ENCODE measurements at places on chromosomes 13 and 19. TPM values are rescaled to one million over a fixed set of nuclear protein-coding genes. Genes with fewer than 3 reads are reported as not detected.

Gene CAMSAP3
- total RNA-seq, result 47.6 TPM

Gene IRGC
- total RNA-seq, result not detected

Gene GPR183
- not detected for total RNA-seq

Gene ZNF799
- total RNA-seq, result 2.6 TPM

Gene ADGRE1
- not detected for total RNA-seq

Gene CTXN1
- 90.6 TPM for total RNA-seq

Gene JOSD2
- total RNA-seq, result 19.1 TPM

Gene FGF9
- 19.5 TPM for total RNA-seq

Gene CGB3
- not detected for total RNA-seq

Gene RASAL3
- total RNA-seq, result not detected

Gene ANKLE1
- 9.3 TPM for total RNA-seq

Gene C3
- 0.69 TPM for total RNA-seq

Gene SLITRK6
- 0.10 TPM for total RNA-seq

DNA sequence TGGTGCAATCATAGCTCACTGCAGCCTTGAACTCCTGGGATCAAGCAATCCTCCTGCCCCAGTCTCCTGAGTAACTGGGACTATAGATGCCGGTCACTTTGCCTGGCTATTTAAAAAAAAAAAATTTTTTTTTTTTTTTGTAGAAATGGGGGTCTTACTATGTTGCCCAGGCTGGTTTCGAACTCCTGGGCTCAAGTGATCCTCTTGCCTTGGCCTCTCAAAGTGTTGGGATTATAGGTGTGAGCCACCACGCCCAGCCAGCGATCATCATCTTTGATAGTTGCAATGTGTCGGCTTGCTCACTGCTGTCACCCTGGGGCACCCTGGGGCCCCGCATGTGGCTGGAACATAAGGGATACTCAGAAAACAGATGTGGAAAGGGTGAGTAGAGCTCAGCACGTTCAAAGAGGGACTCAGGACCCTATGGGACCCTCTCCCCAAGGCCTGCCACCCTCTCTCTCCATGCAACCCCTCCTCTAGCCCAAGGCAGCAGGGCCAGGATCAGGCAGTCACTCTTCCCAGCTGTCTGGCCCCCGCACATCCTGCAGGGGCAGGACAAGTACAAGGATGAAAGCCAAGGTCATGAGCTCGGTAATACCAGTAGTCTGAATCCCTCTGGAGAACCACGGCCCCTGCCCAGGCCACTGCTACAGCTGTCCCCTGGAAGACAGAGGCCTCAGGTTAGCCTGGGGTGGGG lies 6.5 kb upstream of the CCL25 start:
- no peak for DNase-seq

DNA sequence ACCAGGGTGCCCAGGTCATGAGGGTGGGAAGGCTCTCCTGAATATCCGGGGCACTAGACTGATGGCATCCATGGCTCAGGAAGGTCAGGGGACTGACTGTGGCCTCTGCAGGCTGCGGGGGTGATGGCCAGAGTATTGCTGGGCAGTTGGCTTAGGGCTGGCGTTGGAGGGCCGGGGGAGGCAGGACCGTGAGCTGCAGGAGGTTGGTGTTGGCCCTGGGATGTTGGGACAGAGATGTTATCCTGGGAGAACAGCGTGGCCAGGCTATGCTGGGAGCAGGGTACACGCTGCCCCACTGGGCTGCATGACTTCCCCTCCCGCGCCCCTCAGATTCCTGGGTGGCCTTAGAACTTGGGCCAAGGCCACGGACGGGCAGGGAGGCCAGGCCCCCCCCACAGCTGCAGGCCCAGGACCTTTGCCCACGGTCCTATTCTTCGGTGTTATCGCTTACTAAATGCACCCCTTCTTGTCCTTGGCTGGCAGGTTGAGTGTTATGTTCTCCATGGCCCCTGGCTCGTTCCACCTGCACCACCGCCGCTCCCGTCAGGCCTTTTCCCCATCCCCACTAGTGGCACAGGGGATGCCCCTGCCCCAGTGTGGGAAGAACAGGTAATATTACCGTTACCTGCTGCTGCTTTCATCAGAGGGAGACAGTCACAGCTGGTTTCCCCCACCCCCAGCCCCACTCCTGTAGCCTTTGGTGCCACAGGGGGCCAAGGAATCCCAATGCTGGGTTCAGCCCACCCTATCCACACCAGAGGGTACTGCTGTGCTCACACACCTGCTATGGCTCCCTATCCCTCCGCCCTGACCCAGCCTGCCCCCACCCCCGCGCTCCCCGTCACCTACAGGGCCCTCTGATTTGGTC lies 3.2 kb upstream of the ISYNA1 start:
- DNase-seq, result peak; percentile 16

DNA sequence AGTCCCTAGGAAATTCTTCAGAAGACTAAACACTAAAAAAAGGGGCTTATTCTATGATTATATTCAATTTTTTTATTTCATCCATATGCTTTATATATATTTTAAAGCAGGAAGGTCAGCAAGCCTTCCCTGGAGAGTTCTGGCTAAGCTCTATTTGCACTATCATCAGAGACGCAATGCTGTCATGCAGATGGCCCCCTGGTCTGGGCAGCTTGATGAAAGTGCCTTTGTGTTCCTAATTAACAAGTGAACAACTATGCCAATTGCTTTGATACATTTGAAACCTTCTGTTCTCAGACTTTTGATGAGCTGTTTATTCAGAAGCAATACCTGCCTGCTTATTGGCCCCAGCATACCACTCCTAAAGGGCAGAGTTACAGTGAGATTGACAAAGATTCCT lies 1344.6 kb downstream of the OLFM4 start:
- peak; percentile 67 for DNase-seq

DNA sequence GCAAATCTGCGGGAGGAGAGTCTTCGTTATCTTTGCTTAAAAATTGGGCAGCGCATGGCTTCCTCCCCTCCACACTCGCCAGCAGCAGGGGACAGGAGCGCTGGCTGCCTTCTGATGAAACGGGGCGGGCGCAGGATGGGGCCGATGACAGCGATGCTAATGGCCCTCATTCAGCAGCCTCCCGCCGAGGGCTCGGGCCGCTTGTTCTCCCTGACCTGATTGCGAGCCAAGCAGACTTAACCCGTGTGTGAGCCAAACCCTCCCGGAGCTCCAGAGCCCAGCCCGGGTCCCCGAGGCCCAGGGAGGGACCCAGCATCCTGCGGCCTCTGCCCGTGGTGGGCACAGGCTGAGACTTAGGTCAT lies 90.3 kb downstream of the KDM4B start:
- no peak for DNase-seq

GRCh38 chr13:65857942-65858565 lies 1372.1 kb downstream of the PCDH9 start:
- no peak for DNase-seq

- DNase-seq, result no peak
Observed at GRCh38 chr19:18456974-18457373, 19.0 kb upstream of the ISYNA1 start.

GRCh38 chr19:42693760-42694350 lies 46.4 kb downstream of the PSG3 start:
- peak; percentile 19 for DNase-seq

- DNase-seq, result no peak
Observed at GRCh38 chr13:91719033-91719432, 320.6 kb downstream of the GPC5 start.

DNA sequence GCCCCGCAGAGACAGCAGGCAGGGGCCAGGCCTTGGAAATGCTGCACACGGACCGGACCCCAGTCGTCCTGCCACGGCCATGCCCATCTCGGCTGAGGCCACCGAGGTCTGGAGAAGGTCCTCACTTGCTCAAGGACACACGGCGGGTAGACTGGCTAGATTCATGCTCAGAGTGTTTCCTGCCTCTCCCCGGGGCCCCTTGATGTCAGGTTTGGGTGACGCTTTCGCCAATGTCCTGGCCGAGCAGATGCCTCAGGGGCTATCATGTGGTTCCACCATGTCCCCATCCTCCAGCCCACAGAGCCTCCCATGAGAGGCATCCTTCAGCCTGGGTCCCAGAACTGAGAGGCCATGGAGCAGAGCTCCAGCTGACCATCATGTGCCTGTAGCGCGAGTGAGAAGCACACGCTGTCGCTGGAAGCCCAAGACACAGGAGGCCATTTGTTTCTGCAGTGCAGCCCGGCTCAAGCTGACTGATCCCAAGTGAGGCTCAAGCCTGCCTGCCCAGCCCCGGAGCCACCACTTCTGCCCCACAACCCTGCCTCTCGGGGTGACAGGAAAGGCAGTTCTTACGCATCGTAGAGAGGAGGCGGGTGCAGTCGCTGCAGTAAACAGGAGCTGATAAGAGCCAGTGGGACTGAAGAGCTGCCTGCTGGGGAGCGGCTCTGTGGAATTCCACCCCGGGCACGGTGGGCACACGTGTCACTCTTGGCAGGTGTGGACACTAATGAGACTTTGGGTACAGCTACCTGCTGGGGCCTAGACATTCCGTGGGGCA lies 53.9 kb upstream of the GAS6 start:
- DNase-seq, result no peak

- DNase-seq, result no peak
Observed at GRCh38 chr19:3622224-3622623, 4.4 kb downstream of the CACTIN start.

DNA sequence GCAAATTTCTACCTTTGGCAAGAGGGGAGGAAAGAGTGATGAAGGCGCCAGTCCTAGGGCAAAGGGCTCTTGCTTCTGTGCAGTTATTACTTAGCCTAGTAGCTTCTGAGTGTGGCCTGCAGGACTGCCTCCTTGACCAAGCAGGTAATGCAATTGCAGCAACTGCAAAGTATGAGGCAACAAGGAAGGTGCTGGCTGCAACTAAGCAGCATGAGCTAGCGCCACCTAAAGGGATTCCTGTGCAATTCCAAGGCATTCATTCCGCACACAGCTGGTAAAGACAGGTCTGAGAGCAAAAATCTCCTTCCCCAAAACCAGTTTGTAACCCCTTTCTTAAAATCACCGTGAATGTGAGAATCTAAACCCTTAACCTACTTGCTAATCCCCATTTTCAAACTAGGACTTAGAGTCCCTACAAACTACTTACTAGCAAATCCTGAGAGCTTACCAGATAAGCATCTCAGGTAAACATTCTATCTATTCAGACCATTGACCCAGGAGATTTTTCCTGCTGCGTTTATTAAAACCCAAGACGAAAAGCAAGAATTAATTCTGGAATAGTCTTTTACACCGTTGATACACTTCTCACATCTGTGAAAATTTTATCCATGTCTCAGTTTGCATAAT lies 62.9 kb downstream of the DCT start:
- DNase-seq, result peak; percentile 37

DNA sequence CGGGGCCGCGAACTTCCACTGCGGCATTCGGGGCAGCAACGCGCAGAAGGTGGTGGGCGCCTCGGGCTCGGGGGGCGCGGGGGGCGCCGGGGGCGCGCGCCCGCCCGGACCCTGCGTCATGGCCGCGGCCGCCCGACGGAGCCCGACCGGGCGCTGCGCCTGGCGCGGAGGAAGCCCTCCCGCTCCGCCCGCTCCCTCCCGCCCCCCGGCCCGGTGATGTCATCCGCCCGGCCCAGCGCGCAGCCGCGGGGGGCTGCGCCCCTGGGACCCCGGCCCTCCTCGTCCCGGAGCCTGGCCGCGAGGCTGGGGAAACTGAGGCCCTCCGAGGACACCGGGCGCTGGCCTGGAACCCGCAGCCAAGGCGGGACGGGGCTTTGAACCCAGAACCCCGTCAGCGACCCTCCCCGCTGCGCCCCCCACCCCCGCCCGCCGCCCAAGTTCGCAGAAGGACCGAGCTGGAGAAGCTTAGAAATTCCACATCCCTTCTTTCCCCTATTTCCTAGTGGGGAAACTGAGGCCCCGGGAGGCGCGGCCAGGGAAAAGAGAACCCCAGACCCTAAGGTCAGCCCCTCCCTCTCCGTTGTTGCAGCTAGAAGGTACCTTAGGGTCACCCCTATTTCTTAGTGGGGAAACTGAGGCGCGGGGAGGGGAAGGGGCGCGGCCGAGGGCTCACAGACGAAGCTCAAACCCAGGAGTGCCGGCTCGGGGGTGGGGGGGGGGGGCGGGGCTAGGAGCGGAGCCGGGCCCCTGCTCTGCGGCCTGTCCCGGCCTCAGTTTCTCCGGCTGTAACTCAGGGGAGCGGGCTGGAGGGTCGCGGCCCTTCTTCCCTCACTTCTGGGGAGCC lies at the start of gene SHC2:
TSS of gene SHC2 (minus strand) at position 157 of the 844 bp plus-strand sequence. CDS start at position 120, 37 bp downstream.
- peak; percentile 86 for DNase-seq

GRCh38 chr13:85093808-85094207 lies 705.4 kb downstream of the SLITRK6 start:
- DNase-seq, result no peak

- peak; percentile 50 for DNase-seq
Observed at GRCh38 chr13:25170554-25171111, 1.5 kb downstream of the AMER2 start.

GRCh38 chr13:21060338-21061028 lies 903 bp downstream of the LATS2 start:
- peak; percentile 32 for DNase-seq

- DNase-seq, result peak; percentile 51
Observed at GRCh38 chr19:48461982-48462655, 6.7 kb downstream of the KCNJ14 start.

DNA sequence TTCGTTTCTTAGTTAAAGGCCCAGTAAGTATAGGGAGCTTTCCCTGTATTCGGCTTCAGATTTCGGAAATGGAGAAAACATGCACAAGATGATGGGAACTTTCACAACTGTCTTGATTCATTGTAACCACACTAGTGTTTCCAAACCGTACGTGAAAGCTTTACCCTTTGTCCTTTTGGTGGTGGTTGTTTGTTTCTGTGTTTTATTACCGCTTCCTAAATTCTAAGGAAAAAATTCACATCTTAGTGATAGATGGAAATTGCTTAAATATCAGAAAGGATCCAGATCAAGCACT lies 504 bp upstream of the VWA8 start:
- no peak for DNase-seq

- no peak for DNase-seq
Observed at GRCh38 chr19:44019498-44019897, 5.7 kb upstream of the ZNF222 start.

- no peak for DNase-seq
Observed at GRCh38 chr19:35357867-35358573, at the start of gene FFAR3. Gene FFAR3 (plus strand): TSS chr19:35358460. CDS start chr19:35358891, 431 bp downstream.

- DNase-seq, result no peak
Observed at GRCh38 chr19:18985257-18985656, 44.2 kb upstream of the HOMER3 start.

DNA sequence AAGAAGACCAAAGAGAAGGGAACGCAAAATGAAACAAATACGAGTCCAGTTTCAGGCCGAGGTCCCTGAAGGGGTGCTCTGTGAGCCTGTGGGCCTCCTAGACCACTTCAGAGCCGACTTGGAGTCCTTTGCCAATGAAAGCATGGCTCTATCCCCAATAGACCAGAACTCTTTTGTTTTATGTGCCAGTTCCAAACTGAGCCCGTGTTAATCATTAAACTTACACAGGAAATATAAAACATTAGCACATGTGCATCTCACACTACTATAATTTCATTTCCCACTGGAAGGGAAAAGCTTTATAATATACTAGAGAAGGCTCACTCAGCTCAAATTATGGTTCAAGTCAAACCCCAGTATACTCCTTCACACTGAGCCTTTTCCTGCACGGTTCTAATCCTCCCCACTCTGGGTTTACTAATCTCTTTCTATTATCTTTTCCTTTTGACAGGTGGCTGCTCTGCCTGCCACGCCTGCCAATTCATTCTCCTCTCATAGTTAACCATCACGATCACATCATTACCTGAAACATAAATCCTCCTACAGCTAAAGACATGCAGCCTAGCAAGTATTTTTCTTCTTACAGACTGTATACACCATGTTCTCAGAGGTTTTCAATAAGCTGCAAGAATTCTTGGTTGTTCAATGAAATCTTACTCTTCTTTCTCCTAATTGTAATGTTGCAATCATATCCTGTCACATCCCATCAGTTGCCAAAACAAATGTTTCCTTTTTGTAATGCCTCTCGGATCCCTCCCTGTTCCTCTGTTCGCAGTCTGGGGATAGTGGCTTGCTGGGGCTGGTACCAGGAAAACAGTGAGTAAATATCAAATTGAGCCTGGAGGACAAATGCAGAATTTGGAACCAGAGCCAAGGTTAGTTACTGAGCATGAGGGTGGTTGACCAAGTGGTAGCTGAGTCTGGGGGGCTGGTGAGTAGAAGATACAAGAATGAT lies 18.8 kb upstream of the WASF3 start:
- DNase-seq, result no peak

Measured in glutamatergic neuron (in vitro differentiated cells).